T-helper 17 cell (primary cell): ENCODE measurements at places on chromosomes 2 and 18.
A peak's percentile ranks its signal among the peaks of the same experiment; 100 is the strongest.

- no peaks in the 10 kb centered on the region for H3K27me3 ChIP-seq
- no peaks in the 10 kb centered on the region for H3K36me3 ChIP-seq
- H3K4me3 ChIP-seq: no peak overlapping the region
- DNase-seq: no peak
These were observed 311.6 kb upstream of the CDH7 start for GRCh38 chr18:65439188-65439587.

- H3K36me3 ChIP-seq: peaks cover 7% of the 10 kb centered on the region
- H3K4me3 ChIP-seq: no peak overlapping the region
- DNase-seq: no peak
- no peak overlapping the region for H3K27ac ChIP-seq
- H3K27me3 ChIP-seq: no peaks in the 10 kb centered on the region
These were observed 35.2 kb downstream of the SRBD1 start for GRCh38 chr2:45575881-45576280.

- H3K4me1 ChIP-seq: no peaks in the 10 kb centered on the region
- DNase-seq: no peak
- H3K27me3 ChIP-seq: peaks cover 18% of the 10 kb centered on the region
- H3K27ac ChIP-seq: no peak overlapping the region
These were observed 580.0 kb downstream of the RNF144A start for GRCh38 chr2:7497178-7497577.

- no peaks in the 10 kb centered on the region for H3K36me3 ChIP-seq
- no peak for DNase-seq
- no peaks in the 10 kb centered on the region for H3K4me1 ChIP-seq
- no peak overlapping the region for H3K4me3 ChIP-seq
- H3K27me3 ChIP-seq: no peaks in the 10 kb centered on the region
These were observed 472.3 kb downstream of the TNS1 start for GRCh38 chr2:217530392-217531090.

GRCh38 chr2:101400506-101401325 lies 13.4 kb upstream of the CREG2 start:
- no peak overlapping the region for H3K27ac ChIP-seq
- peaks cover 69% of the 10 kb centered on the region for H3K27me3 ChIP-seq
- H3K4me1 ChIP-seq: peaks cover 3% of the 10 kb centered on the region
- no peak for DNase-seq
- no peaks in the 10 kb centered on the region for H3K36me3 ChIP-seq

DNA sequence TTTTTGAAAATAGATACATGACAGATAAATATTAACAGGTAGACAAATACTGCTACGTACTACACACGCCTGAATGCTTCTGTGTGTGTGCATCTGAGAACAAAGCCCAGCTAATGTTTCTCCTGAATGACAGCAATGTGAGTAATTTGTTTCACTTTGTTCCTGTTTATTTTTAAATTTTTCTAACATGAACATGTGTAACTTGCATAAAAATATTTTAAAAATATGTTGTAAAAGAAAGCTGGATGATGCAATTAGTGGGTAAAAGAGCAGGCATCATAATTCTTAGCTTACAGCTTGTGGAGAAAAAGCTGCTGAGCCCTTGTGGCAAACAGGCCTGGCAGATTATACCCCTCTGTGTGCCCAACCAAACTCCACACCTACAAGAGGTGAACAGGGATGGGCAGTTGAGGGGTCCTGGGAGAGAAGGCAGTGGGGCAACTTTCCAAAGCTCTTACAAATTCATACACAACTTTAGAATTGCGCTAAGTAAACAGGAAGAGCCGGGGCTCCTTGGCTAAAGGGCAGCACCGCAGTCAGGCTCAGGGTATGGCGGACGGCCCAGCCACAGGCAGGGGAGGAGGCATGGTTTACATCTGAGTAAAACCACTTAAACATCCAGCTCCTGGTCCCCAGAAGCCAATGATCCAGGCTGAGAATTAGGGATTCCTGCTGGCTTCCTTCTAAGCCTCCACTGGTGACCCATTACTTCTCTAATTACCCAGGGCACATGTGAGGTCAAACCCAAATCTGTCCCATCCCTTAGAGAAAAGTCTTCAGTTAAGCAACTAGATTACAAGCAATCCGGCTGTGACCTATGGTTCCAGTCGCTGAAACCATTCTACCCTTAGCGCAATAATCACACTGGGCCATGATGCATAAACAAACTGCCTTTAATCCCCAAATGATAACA lies 14.0 kb downstream of the PXDN start:
- H3K27ac ChIP-seq: no peak overlapping the region
- H3K4me3 ChIP-seq: no peak overlapping the region
- H3K27me3 ChIP-seq: peaks cover 12% of the 10 kb centered on the region
- H3K4me1 ChIP-seq: no peaks in the 10 kb centered on the region

- H3K27me3 ChIP-seq: no peaks in the 10 kb centered on the region
- no peak overlapping the region for H3K27ac ChIP-seq
- H3K36me3 ChIP-seq: no peaks in the 10 kb centered on the region
- no peak for DNase-seq
These were observed 9.7 kb upstream of the SLC39A10 start for GRCh38 chr2:195647302-195647701.

DNA sequence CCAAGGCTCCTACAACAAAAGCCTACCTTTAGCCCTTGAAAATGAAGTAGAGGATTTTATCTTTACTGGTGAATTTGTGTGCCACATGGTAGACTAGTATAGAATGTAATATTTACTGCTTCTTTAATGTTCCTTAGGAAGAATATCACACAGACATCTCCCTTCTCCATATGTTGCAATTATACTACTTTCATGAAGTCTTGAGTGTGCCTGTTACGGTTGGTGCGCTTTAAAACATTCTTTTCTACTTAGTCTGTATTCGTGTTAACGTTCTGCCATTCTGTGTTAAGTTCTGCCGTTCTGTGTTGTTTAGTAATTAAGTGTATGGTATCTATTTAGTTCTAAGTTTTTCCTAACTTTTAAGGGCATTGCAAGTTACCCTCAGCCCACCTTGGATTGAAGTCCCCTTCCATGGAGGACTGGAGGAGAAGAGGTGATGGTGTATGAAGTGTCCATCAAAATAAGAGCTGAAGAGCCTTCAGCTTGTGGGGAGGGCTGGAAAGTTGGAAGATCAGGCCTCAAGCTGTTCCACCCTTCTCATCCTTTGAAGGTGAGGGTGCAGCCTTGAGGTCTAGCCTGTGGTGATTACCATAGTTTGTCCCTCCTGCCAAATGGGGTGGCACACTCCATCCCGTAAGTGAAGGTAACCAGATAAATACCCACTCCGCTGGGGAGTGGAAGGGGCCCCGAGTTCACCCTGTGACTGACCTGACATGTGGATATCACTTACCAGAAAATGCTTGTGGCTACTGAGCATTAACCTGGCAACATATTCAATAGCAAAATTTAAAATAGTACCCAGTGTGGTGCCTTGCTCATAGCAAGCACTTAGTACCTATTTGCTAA lies 131.3 kb downstream of the SPTBN1 start:
- peaks cover 69% of the 10 kb centered on the region for H3K4me1 ChIP-seq
- H3K4me3 ChIP-seq: no peak overlapping the region
- DNase-seq: no peak
- H3K27me3 ChIP-seq: no peaks in the 10 kb centered on the region

GRCh38 chr2:216690456-216690852 lies 4.9 kb downstream of the IGFBP5 start:
- no peak for DNase-seq
- H3K4me1 ChIP-seq: peaks cover 13% of the 10 kb centered on the region
- no peak overlapping the region for H3K27ac ChIP-seq
- H3K4me3 ChIP-seq: no peak overlapping the region

DNA sequence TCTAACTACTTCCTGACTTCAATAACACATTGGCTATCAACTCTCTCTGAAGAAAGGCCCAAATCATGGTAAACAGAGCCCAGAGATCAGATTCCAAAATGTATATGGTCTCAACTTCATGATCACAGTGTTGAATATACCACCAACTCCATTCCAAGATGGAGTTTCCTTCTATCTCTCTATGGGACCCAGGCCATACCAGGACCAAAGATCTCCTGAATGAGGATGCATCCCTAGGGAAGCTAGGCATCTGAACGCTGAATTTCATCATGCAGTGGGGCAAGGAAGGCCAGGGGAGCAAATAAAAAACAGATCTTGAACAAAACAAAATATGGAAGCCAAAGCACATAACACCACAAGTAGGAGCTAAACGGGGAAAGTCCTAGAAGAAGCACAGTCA lies 320.7 kb upstream of the PKDCC start:
- DNase-seq: no peak
- H3K4me1 ChIP-seq: no peaks in the 10 kb centered on the region
- no peak overlapping the region for H3K27ac ChIP-seq
- H3K4me3 ChIP-seq: no peak overlapping the region
- H3K27me3 ChIP-seq: peaks cover 25% of the 10 kb centered on the region

DNA sequence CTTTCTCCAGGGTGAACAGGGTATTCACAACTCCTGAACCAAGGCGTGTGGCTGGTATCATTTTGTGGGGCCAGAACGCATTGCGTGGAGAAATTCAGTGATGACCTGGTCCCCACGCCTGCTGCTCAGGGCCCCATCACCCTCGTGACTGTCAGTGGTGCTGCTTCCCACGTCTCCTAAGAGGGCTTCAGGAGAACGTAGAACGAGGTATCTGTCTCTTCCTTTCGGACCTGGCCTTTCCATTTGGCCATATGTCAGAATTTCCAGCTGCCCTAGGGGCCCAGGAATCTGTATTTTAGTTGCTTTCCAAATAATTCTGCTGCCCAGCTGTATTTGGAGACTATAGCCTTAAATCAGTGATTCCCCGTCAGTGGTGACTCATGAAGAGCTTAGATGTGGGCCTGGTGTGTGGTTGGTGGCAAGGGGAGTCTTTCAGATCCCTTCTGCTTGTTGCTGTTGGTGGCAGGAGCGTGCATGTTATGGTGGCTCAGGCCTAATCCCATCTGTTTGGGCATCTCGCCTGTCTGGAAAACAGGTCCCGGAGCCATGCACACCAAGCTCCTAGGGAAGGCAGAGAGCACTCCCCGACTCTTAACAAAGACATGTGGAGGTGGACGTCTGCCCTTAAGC lies 56.4 kb downstream of the NPAS2 start:
- peak overlapping the region; percentile 12 for H3K4me3 ChIP-seq
- H3K36me3 ChIP-seq: peaks cover 4% of the 10 kb centered on the region
- peaks cover 5% of the 10 kb centered on the region for H3K4me1 ChIP-seq

DNA sequence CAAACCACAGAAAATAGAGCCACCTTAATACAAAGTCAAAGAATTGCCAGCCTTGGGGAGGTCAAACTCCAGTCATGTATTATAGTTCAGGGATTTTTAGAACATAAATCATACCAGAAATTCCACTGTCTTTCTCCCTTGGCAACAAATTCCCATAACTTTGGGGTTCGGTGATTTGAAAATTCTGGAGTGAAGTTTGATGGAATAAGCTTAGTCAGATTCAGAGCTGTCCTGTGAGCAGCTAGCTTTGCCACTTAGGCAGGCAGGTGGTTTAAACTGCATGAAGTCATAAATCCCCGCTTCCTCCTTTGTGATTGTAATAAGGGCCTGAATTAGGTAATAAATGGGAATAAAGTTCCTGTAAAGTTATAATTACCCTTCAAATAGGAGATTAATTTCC lies 457.0 kb upstream of the HNMT start:
- no peak for DNase-seq
- no peak overlapping the region for H3K4me3 ChIP-seq
- H3K27me3 ChIP-seq: no peaks in the 10 kb centered on the region
- H3K4me1 ChIP-seq: no peaks in the 10 kb centered on the region
- H3K27ac ChIP-seq: no peak overlapping the region
- no peaks in the 10 kb centered on the region for H3K36me3 ChIP-seq

- H3K36me3 ChIP-seq: no peaks in the 10 kb centered on the region
- H3K27ac ChIP-seq: no peak overlapping the region
- H3K27me3 ChIP-seq: peaks cover 30% of the 10 kb centered on the region
- H3K4me1 ChIP-seq: peaks cover 2% of the 10 kb centered on the region
These were observed 161.0 kb downstream of the RNF152 start for GRCh38 chr18:61731693-61732376.

- no peak overlapping the region for H3K4me3 ChIP-seq
- no peaks in the 10 kb centered on the region for H3K4me1 ChIP-seq
- H3K27me3 ChIP-seq: no peaks in the 10 kb centered on the region
- DNase-seq: no peak
- H3K36me3 ChIP-seq: no peaks in the 10 kb centered on the region
These were observed 34.5 kb upstream of the L3MBTL4 start for GRCh38 chr18:6449213-6449612.

GRCh38 chr2:120678926-120679325 lies 56.7 kb upstream of the GLI2 start:
- peak overlapping the region; percentile 86 for H3K27ac ChIP-seq
- peaks cover 3% of the 10 kb centered on the region for H3K4me1 ChIP-seq
- DNase-seq: no peak
- H3K36me3 ChIP-seq: no peaks in the 10 kb centered on the region
- H3K4me3 ChIP-seq: no peak overlapping the region

GRCh38 chr18:32802591-32803451 lies 30.0 kb upstream of the KLHL14 start:
- no peak overlapping the region for H3K27ac ChIP-seq
- H3K27me3 ChIP-seq: no peaks in the 10 kb centered on the region
- H3K4me3 ChIP-seq: no peak overlapping the region
- no peaks in the 10 kb centered on the region for H3K4me1 ChIP-seq
- no peaks in the 10 kb centered on the region for H3K36me3 ChIP-seq
- no peak for DNase-seq

GRCh38 chr2:49043405-49043982 lies 110.8 kb downstream of the FSHR start:
- H3K27me3 ChIP-seq: no peaks in the 10 kb centered on the region
- H3K4me1 ChIP-seq: no peaks in the 10 kb centered on the region
- no peaks in the 10 kb centered on the region for H3K36me3 ChIP-seq
- H3K4me3 ChIP-seq: no peak overlapping the region
- no peak overlapping the region for H3K27ac ChIP-seq

- H3K27me3 ChIP-seq: no peaks in the 10 kb centered on the region
- no peak overlapping the region for H3K4me3 ChIP-seq
- H3K36me3 ChIP-seq: no peaks in the 10 kb centered on the region
- H3K27ac ChIP-seq: no peak overlapping the region
These were observed 154.9 kb upstream of the TTC39C start for GRCh38 chr18:23859466-23860336.

GRCh38 chr18:35756506-35757117 lies 175.1 kb downstream of the GALNT1 start:
- no peak for DNase-seq
- H3K27ac ChIP-seq: no peak overlapping the region
- H3K4me3 ChIP-seq: no peak overlapping the region
- H3K36me3 ChIP-seq: no peaks in the 10 kb centered on the region

DNA sequence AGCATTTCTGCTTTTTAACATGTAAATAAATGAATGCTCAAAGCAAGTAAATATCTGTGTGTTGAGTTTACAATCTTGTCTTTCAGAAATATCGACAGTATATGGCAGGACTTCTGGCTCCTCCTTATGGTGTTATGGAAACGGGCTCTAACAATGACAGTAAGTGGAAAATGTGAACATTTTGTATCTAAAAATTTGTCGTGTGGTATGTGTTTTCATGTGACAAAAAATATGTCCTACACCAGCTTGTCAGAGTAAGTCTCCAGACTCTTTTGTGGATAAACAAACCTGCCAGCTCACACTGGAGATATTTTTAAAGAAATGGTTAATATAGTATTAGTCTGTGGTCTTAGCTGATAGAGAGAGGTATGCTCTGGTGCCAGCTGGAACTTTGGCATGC lies 157.9 kb upstream of the MAP3K20 start:
- no peaks in the 10 kb centered on the region for H3K4me1 ChIP-seq
- no peak for DNase-seq
- H3K27me3 ChIP-seq: peaks cover 48% of the 10 kb centered on the region
- no peaks in the 10 kb centered on the region for H3K36me3 ChIP-seq

GRCh38 chr18:13481820-13482617 lies 244.3 kb downstream of the FAM210A start:
- H3K4me1 ChIP-seq: peaks cover 25% of the 10 kb centered on the region
- H3K36me3 ChIP-seq: peaks cover 3% of the 10 kb centered on the region
- no peak overlapping the region for H3K4me3 ChIP-seq
- no peaks in the 10 kb centered on the region for H3K27me3 ChIP-seq
